Transverse colon (tissue), 4 donors: ENCODE measurements at places on chromosomes 2 and 18.
A peak's percentile ranks its signal among the peaks of the same experiment; 100 is the strongest.

DNA sequence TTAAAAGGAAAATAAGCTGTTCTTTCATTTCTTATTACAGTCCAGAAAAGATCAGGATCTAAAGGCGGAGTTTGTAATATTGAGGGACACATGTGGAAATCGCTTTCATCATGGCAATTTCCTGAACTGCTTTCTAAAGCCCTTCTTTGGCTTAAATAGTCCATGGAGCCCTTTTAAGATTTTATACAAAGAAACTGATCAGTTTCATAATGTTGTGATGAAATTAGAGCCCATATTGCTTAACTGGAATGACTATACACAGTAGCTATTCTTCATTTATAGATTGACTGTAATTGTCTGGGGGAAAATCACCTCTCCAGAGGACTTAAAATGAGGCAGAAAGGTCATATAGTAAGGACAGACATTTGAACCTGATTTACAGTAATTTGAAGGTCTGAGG lies 322.2 kb downstream of the ETAA1 start:
- DNase-seq: no peak

- DNase-seq: no peak
Measured at GRCh38 chr2:55147041-55147440, 85.1 kb downstream of the CLHC1 start.

- DNase-seq: no peak
Measured at GRCh38 chr18:68181956-68182355, 533.0 kb downstream of the TMX3 start.

GRCh38 chr18:73879328-73879727 lies 268.3 kb downstream of the FBXO15 start:
- no peak for DNase-seq

DNA sequence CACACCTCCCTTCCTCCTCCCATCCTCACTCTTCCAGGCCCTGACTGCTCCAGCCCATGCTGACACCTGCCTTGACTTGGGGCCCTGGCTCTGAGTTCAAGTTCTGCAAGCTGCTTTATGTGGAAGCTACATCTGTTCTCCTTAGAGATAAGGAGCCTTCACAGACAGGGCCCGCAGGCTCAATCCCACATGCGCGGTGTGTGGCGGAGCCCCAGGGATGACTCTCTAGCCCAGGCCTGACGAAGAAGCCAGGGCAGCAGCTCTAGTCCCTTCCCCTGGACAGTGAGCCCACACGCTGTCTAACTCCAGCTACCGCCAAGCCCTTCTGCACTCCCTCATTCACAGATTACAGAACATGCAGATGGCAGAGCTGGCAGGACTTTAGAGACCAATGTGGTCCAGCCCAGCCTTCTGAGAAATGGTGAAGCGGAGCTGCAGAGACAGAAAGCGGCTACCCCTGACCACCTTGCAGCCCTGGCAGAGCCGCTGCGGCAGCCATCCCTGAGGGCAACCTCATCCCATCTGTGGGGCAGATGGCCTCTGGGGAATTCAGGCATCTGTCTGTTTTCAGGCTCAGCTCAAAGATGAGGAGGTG lies 304.3 kb downstream of the CELF4 start:
- DNase-seq: no peak

- DNase-seq: no peak
Measured at GRCh38 chr2:190858817-190859216, 21.8 kb upstream of the GLS start.

DNA sequence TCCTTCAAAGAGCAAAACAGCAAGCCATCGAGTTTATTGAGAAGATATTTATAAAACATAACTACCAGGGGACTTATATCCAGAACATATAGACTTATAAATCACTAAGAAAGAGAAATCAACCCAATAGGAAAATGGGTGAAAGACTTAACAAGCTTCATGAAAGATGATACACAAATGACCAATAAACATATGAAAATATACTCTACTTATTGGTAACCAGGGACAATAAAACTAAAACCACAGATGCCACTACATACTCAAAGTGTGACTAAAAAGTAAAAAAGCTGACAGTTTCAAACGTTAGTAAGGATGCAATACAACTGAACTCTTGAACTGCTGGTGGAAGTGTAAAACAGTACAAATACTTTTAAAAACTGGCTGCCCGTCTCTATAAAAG lies 154.3 kb downstream of the TMEM163 start:
- DNase-seq: no peak

- DNase-seq: peak; percentile 78
Measured at GRCh38 chr2:20129331-20130159, 78.1 kb upstream of the LAPTM4A start.

- no peak for DNase-seq
Measured at GRCh38 chr2:36354811-36355150, 797 bp upstream of the CRIM1 start.

- DNase-seq: no peak
Measured at GRCh38 chr2:13030606-13031005, 313.9 kb downstream of the TRIB2 start.

GRCh38 chr2:54728669-54729120 lies 5.2 kb downstream of the EML6 start:
- no peak for DNase-seq

DNA sequence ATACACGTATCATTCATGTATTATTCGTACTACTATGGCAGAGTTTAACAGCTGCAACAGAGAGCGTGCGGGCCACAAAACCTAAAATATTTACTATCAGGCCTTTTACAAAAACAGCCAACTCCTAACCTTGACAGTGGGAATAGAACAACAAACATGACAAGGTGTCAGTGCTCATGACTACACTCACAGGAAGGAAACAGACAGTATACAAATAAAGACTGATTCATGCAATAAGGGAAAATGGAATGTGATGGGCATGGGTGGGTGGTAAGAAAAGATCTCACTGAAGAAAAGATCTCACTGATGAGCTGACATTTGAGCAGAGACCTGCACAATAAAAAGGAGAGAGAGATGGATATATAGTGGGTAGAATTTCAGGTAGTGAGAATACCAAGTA lies 347.8 kb downstream of the ALK start:
- no peak for DNase-seq

DNA sequence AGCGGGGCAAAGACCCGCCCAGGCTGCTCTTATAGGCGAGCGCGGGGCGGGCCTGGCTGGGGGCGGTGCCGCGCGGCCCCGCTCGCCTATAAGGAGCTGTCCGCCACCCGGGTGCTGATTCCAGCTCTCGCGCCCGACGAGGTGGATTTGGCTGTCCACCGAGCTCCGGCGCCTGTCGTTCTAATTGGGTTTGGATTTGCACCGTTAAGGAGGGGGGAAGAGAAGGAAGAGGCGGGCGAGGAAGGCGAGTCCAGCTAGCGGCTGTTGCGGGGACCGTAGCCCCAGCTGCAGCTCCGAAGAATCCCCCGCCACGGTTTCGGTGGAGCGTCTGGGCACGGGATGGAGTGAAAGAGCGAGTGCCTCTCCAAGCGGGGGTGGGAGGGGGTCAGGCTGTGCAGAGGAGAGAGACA lies at the start of gene CNTNAP5:
CNTNAP5 (plus strand) TSS at position 117 of the 410 bp plus-strand sequence. CDS start 364 bp downstream, outside the sequence.
- peak; percentile 8 for DNase-seq

DNA sequence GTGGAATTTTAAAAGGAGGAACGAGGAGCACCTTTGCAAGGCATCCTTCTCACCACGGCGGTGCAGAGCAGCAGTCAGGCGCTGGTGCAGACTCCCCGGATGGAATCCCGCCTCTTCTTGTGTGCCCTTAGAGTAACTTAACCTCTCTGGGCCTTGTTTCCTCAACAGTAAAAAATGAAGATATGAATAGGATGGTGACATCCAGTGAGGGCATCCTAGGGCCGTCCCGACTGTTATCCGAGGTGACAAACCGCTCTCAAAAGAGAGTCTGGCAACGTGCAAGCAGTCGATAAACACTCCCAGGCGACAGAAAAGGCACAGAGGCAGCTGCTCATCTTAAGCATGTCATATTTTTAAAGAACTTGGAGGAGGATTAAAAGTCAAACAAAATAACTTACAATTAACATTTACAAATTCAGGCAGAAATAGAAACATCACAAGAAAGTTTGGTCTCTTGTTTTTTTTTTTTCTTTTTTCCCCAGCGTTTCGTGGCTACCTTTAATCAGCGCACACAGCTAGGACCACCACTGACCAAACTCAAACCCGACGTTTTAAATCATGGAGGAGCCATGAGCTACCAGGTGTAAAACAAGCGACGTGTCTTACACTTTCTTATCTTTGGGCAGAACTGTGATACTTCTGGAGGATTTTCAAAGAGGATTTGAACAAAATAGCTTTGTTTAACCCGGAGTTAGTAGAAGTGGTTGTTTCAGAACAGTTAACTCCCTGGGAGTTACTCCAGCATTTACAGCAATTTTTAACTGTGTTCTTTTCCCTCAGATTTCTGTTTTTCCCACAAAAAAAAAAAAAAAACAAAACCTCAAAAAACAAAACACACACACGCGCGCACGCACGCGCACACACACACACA lies 2.1 kb downstream of the MBP start:
- DNase-seq: no peak

- DNase-seq: no peak
Measured at GRCh38 chr18:23900994-23901393, 113.6 kb upstream of the TTC39C start.

DNA sequence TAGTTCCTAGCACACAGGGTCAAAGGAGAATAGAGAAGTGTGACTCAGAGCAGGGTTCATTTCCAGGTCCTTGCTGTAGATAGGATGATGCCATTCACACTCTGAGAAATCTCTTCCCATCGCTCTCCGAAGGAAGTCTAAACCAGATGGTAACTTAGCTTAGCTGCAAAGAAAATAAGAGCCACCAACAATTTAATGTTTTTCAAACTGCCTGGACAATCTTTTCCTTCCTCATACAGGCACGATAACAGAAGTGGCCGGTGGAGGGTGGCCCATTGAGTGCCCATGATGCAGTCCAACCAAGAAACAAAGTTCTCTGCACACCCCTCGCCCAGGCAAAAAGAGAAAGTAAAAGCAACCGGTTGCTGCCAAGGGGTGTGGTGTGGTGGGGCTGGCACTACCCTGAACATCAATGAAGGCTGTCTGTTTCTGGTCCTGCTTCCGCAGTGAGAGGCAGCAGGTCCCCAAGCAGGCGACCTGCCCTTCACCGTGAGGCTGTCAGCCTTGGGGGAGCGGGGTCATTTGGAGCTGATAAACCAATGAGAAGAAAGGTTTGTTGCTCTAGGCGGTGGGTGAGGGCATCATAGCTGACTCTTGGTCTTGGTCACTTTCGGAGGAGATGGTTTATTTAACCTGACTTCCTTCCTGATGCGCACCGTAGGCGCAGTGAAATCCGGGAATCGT lies 105.6 kb upstream of the CD302 start:
- peak; percentile 61 for DNase-seq

DNA sequence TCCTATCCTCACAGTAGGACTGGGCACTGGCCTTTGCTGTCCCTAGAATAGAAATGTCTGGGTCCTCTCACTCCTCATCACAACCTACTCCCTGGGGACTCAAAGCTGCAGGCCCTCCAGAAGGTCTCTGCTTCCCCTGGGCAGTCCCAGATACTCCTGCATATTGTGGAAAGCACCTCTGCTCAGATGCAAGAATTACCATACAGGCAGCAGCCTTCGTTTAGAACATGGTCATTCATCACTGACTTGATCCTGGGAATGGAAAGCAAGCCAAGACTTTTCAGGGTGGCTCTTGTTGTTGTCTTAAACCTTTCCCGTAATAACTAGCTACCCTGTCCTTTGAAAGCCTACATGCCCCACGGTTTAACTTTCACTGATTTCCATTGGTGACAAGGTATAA lies 53.1 kb upstream of the NPAS2 start:
- no peak for DNase-seq

- DNase-seq: no peak
Measured at GRCh38 chr2:165745916-165746315, 48.1 kb downstream of the GALNT3 start.

- no peak for DNase-seq
Measured at GRCh38 chr2:12827721-12828120, 111.0 kb downstream of the TRIB2 start.

GRCh38 chr18:29594493-29594892 lies 1417.6 kb upstream of the CDH2 start:
- no peak for DNase-seq

- DNase-seq: no peak
Measured at GRCh38 chr2:167862782-167863181, 384.6 kb downstream of the STK39 start.

- no peak for DNase-seq
Measured at GRCh38 chr2:39534095-39534711, 97.1 kb upstream of the MAP4K3 start.

DNA sequence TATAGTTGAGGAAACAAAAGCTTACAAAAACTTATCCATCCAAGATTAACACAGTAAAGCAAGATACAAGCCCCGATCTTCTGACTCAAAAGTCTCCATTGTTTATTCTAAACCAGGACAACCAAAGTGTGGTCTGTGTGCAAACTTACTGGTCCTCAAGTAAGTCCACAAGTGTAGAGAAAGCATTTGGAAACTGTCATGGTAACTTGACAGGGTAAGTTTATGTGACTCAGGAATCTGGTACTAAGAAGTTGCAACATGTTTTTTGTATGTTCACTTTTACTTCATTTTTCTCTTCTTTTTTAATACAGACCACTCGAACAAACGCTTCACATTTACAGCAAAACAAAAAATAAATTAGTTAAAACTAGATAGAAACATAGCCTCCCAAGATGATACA lies 9.4 kb downstream of the MBD2 start:
- DNase-seq: no peak

GRCh38 chr2:230784795-230785194 lies 72.2 kb downstream of the CAB39 start:
- DNase-seq: no peak

DNA sequence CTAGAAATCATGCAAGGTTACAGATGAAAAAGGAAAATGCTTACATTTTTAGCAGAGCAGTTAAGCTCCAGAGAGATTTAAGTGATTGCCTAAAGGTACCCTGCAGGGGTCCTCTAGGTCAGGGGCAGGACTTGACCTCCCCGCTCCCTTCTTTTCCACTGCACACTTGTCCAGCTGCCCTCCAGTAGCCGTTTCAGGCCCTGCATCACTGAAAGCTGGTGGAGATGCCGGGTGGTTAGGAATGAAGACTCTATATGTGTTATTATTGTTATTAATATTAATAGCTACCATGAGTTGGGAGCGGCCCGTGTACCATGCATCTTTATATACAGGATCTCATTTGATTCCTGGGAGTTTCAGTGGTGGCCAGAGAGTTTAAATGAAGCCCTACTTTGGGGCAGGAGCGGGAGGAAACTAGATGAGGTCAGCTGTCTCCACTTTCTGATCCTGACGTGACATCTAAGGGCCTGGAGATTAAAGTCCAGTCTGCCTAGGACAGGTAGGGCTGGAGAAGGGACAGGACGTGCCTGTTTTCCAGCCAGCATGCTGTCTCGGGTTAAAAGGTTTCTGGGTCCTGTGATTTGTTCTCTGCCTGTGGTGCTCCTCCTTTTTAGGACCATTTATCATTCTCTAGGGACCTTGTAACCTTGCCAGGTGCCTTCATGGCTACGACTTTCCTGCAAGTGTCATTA lies 2.1 kb downstream of the TMEM37 start:
- peak; percentile 58 for DNase-seq

GRCh38 chr2:150110548-150110947 lies 376.9 kb downstream of the RND3 start:
- no peak for DNase-seq
